ENCODE measurements at places on chromosomes 7 and 10.

GRCh38 chr7:108809356-108809755 lies 239.7 kb downstream of the DNAJB9 start:
- no peak for DNase-seq

GRCh38 chr10:126500185-126500584 lies 111.9 kb upstream of the ADAM12 start:
- DNase-seq, result no peak

- DNase-seq, result no peak
Measured at GRCh38 chr10:127944256-127944655, 37.4 kb downstream of the PTPRE start.

DNA sequence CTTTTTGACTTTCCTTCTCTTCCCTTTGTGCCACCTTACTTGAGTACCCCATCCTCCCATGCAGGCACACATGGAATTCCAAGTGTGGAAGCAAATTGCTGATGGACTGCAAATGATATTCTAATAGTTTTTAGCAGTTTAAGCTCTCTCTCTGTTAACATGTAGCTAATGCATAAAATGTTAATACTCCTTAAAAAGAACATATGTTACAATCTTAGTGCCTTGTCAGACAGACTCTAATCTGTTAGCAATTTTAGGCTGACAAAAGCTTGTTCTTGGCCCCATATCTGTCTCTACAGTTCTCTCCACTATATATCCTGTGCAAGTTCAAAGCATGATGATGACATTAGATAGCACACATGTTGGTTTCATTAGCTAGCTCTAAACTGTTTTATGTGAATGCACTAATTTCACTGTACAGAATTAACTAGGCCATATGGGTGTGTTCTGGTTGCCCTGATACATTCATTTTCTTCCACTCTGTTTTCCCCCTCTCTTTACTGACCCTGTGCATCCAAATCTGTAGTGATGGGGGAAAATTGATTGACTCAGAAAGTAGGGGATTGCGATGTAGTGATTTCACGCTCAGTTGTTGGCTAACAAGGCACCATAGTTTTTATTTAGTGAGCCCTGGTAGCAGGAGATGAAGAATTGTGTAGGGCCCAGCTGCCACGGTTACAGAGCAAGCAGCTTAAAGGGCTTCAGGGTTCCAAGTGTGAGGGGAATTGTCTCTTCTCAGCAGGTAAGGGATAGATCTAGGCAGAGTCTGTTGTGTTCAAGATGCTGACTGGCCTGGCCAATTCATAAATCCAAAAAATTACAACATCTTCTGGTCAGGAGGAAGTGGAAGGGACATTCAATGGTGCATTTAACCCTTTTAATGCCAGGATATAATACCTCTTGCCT lies 114.6 kb upstream of the FZD1 start:
- peak; percentile 21 for DNase-seq

GRCh38 chr7:43528576-43529354 lies 54.1 kb upstream of the STK17A start:
- no peak for DNase-seq

GRCh38 chr7:158782761-158783401 lies 46.4 kb downstream of the ESYT2 start:
- peak; percentile 52 for DNase-seq

- DNase-seq, result no peak
Measured at GRCh38 chr10:9635691-9636090, 1382.0 kb upstream of the CELF2 start.

DNA sequence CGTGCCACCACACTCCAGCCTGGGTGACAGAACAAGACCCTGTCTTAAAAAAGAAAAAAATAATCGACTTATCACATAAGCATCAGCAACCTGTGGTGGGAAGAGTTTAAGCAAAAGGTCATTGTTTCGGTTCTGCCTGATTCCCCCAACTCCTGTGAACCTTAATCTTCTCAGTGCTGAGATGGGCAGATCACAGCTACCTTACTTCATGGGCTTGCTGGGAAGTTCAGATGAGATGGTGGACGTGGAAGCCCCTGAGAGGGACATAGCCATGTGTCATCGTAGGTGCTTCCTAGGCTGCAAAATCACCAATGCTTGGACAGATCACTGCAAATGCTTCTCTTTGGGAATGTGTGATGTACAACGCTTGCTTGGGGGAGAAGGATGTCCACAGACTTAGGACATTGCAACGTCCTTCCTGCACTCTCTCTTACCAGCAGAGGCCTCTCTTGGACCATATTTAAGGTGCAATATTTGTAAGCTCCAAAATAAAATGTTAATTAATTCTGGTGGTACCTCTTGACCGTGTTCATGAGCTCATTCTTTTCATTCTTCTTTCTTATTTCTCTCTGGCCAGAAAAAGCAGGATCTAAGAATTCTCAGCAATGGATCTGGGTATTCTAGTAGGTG lies 8.6 kb downstream of the GJD4 start:
- no peak for DNase-seq

- no peak for DNase-seq
Measured at GRCh38 chr7:20352573-20353306, 22.0 kb downstream of the ITGB8 start.

DNA sequence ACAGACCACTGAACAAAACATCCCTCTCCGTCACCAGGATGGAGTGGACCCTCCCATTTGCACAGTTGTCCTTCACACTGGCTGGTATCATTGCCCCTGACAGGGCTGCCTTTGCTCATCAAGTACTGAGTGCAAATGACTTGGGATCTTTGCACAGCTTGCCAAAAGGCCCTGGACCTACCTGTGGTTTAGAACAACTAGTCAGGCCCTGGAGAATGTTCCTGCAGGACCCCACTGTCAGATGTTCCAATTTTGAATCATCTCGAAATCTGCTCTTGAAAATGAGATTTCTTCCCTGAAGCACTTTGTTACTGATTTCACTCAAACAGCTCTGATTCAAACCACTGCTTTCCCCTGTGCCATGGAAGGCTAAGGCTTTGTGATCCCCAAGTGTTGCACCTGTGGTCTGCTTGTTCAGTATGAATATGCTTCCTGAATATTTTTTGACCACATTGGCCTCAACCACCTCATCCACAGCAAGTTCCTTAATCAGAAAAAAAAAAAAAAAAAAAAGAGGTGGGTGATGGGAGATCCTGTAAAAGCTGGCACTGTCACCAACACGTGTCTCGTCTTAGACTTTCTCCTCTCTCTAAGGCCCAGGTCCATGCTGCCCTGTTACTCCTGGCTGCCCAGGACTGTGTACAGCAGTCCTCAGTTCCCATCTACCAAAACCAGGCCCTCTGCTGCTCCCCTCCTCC lies 2.7 kb upstream of the AOAH start:
- DNase-seq, result no peak

DNA sequence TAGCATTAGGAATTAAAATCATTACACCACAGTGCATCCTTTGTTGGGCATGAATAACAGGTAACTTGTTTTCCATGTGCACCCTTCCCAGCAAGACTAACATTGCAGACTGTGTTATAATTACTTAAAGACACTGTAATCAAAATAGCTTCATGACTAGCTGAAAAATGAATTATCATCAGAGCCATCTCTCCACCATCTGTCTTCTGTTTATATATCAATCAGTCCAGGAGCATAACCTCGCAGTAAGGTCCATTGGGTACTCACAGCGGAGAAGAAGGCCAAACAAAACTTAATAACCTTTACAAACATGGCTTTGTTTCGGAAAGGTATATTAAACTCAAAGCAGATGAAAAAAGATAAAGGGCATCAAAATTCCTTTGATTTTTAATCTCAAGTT lies 90.6 kb downstream of the ODAD2 start:
- peak; percentile 0 for DNase-seq

- DNase-seq, result no peak
Measured at GRCh38 chr10:306675-307185, 171.5 kb downstream of the ZMYND11 start.

DNA sequence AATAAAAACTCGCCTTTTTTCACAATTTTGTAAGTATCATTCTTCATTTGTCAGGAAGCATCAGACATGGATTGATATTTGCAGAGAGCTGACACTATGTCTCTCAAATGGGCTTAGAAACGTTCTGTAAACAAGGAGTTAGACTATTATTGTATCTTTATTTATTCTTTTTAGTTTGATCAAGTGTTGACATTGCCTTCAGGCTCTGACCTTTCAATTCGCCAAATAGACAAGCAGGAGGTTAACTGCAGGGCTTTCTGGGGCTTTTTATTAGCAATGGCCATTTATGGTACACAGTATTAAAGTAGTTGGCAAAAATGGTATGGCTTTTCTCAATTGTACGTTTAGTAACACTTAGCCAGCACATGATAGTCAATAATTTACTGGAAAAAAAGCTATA lies 221.7 kb downstream of the ZWINT start:
- no peak for DNase-seq

- peak; percentile 2 for DNase-seq
Measured at GRCh38 chr7:8284606-8285005, 22.6 kb upstream of the ICA1 start.

GRCh38 chr10:124182088-124182541 lies 88.7 kb upstream of the CHST15 start:
- no peak for DNase-seq
